ENCODE measurements at places on chromosomes 1 and 21.
A peak's percentile ranks its signal among the peaks of the same experiment; 100 is the strongest.

GRCh38 chr1:56376188-56376984, 203.0 kb downstream of the PLPP3 start:
- peak; percentile 41 for DNase-seq

GRCh38 chr1:20376880-20377494, 86.3 kb downstream of the VWA5B1 start:
- DNase-seq = peak; percentile 16

- DNase-seq = peak; percentile 0
Observed at GRCh38 chr1:29655145-29655544, 418.8 kb downstream of the PTPRU start.

- no peak for DNase-seq
Observed at GRCh38 chr1:20413776-20414140, 72.3 kb downstream of the CAMK2N1 start.

GRCh38 chr1:40096646-40096976, 441 bp downstream of the PPT1 start:
- no peak for DNase-seq

- DNase-seq = no peak
Observed at GRCh38 chr1:94741996-94742395, 78.2 kb upstream of the SLC44A3 start.

- DNase-seq = no peak
Observed at GRCh38 chr1:41639332-41639936, 155.0 kb upstream of the EDN2 start.

GRCh38 chr1:113266788-113267187, 123.5 kb upstream of the MAGI3 start:
- no peak for DNase-seq

- no peak for DNase-seq
Observed at GRCh38 chr1:119784191-119784781, 15.6 kb upstream of the HMGCS2 start.

Measured in heart right ventricle (tissue), 16 donors.